Activated CD8-positive, alpha-beta memory T cell treated with anti-CD3 and anti-CD28 coated beads for 48 hours (primary cell): ENCODE measurements at places on chromosomes 12 and 14.
A peak's percentile ranks its signal among the peaks of the same experiment; 100 is the strongest.

DNA sequence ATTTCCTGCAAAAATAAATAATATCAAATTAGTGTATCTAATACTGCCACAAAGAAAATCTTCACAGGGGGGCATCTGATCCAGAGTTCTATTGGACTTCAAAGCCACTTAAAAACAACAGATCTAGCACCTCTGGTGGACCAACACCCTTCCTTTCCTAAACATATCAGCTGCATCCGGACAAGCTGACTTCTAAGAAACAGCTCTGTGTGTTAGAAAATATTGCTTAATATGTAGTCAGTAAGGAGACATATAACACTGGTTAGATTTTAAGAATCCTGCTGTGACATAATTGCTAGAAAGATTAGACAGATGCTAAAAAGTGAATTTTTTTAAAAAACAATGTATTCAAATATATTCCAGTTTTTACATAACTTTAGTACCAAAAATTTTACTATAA is 61.1 kb upstream of the PTPRB start:
- DNase-seq = no peak

DNA sequence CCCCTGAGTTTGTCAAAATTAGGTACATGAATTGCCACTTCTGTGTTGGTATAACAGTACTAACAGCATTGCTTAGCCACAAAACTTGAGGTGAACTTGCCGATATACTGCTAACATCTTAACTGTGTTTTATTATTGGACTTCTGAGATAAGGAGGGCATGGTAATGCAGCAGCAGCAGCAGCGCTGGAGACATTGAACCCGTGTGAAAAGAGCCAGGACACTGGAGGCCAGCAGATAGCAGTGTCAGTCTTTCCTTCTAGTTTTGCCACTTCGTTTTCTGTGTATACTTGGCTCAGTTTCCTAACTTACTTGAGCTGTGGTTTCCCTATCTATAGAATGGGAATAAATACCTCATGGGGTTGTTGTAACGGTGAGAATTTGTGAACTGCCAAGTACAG is 82.7 kb downstream of the KTN1 start:
- DNase-seq = no peak

DNA sequence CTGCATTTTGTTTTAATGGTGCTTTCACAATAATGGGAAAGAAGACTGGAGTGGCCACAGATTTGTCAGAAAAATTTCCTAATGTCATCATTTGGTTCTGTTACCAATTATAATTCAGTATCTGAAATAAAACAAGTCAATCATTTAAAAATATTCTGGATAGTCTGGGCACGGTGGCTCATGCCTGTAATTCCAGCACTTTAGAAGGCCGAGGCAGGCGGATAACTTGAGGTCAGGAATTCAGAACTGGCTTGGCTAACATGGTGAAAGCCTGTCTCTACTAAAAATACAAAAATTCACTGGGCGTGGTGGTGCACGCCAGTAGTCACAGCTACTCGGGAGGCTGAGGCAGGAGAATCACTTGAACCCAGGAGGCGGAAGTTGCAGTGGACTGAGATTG is 4.0 kb upstream of the LIMA1 start:
- DNase-seq = no peak

DNA sequence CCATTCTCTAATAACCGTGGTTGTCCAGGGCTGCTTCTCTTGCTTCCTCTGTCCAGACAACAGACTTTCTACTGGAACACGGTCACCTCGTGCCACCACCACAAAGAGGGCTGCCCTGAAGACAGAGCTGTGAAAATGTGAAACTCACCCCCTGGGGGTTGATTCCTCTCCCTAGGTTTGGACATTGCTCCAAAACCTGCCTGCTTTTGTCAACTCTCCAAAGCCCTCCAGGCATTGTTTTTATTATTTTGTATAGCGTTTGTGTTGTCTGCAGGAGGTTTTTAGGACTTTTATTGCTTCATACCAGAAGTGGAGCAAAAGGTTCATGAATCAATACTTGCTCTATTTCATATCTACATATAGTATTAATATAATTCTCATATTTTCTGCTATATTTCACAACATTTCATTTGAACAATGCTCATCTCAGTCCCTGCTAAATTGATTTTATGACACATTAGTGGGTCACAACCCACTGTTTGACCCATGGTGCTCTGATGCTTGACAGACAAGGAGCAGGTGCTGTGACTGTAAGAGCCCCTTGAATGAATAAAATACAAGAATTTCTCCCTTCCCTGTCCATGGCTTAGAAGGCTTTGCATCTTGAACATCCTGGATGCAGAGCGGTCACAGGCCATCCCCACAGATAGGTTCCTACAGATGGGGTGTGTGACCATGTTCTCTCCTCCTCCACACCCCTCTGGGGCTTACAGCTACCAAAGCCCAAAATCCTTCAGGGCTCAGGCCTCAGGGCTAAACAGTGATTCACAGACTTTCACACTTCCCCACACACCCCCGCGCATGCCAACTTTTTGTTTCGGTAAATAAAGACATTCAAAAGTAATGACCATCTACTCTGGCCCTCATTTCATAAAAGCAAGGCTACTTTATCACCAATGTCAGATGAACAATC is 20.6 kb upstream of the EML1 start:
- no peak for DNase-seq

GRCh38 chr14:22597771-22598098 is 365 bp upstream of the ABHD4 start:
- DNase-seq = no peak

GRCh38 chr12:24972078-24972477 is 23.2 kb upstream of the BCAT1 start:
- DNase-seq = no peak

- no peak for DNase-seq
Measured at GRCh38 chr12:53935383-53936341, 3.0 kb upstream of the HOXC13 start.

GRCh38 chr14:91419451-91419850 is 1.8 kb upstream of the CCDC88C start:
- no peak for DNase-seq

DNA sequence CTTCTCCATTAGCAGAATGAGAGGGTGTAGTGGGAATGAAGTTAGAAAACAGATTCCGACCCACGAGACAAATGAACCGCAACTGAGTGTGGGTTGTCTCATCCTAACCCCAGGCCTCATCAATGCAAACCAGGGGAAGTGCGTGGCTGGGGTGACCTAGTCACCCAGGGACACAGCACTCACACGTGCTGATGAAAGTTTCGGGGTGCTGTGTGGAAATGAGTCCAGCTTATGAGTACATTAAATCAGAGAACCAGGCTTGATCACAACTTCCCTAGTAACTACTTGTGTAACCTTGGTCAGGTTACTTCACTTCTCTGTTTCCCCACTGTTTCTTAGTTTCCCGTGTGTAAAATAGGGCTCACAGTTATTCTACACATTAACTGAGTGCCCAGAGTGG is 95.4 kb upstream of the CDKN3 start:
- DNase-seq = no peak

DNA sequence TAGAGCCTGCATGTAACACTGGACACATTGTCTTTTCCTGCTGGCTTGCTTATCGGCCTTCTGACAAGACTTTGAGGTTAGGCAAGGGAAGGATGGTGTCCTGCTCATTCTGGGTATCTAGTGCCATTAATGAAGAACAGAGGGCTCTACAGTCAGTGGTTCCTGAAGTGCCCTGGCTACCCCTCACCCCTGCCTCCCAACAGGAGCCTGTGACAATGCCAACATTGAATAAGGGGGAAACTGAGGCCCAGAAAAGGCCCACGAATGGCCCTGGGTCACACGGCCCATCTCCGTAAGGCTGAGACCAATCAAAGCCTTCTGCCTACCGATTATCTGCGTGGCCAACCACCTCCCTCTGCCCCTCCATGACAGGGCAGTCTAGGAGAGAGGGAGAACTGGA is 2.1 kb downstream of the IFI27L2 start:
- DNase-seq = no peak

DNA sequence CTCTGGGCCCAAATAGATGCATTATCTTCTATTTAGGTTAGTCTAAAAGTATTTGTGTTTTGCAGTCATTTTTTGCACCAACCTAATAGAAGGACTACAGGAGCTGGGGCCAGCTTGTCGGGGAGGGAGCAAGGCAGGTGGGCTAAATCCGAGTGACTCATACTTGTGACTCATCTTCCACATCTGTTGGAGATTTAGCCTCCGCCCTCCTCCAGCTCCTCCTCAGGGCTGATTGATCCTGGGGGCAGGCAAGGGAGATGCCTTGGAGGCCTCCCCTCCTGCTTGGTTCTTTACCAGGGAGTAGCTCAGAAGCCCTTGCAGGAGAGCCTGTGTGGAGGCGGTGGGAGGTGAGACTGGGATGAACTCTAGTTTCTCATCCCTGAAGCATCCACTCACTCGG is 27.9 kb downstream of the RHOF start:
- DNase-seq = no peak

- no peak for DNase-seq
Measured at GRCh38 chr12:15152868-15153267, 68.3 kb downstream of the RERG start.

GRCh38 chr12:107978201-107978600 is 150.9 kb upstream of the WSCD2 start:
- no peak for DNase-seq

DNA sequence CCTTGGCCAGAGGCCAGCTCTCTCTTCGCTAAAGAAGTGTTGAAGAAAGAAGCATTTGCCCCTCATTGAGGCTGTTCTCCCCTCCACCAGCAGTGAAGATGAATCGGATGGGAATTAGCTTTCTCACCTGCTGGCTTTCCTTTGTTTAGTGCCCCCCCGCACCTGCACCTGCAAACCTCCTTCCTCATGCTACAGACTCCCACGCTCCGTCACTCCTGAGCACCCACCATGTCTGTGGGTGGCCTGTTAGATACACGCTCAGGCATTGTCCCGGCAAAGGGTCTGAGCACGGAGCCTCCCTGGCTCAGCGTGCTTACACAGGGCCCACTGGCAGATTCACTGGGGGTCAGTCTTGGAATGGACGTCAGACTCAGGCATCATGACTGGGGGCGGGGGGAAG is 121.6 kb downstream of the GLT1D1 start:
- DNase-seq = no peak

GRCh38 chr12:39502726-39503125 is 59.8 kb upstream of the KIF21A start:
- DNase-seq = no peak

GRCh38 chr12:125184213-125184967 is 119.2 kb downstream of the AACS start:
- no peak for DNase-seq

DNA sequence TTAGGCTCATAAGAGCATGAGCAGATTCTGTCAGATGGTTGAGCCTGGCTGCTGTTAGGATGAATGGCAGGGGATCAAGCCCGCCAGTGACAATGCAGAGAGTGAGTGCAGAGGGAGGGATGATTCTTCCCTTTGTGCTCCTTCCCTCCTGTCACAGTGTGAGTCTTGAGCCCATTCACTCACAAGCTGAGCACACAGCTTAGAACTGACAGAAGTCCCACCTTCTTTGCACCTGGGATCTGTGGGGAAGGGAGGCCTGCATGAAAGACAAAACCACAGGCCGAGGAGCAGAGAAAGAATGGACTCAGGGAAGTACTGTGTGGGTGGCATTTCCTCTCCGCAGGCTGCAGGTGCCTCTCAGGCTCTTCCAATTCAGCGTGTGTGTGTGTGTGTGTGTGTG is 160.6 kb downstream of the KCNA5 start:
- no peak for DNase-seq

DNA sequence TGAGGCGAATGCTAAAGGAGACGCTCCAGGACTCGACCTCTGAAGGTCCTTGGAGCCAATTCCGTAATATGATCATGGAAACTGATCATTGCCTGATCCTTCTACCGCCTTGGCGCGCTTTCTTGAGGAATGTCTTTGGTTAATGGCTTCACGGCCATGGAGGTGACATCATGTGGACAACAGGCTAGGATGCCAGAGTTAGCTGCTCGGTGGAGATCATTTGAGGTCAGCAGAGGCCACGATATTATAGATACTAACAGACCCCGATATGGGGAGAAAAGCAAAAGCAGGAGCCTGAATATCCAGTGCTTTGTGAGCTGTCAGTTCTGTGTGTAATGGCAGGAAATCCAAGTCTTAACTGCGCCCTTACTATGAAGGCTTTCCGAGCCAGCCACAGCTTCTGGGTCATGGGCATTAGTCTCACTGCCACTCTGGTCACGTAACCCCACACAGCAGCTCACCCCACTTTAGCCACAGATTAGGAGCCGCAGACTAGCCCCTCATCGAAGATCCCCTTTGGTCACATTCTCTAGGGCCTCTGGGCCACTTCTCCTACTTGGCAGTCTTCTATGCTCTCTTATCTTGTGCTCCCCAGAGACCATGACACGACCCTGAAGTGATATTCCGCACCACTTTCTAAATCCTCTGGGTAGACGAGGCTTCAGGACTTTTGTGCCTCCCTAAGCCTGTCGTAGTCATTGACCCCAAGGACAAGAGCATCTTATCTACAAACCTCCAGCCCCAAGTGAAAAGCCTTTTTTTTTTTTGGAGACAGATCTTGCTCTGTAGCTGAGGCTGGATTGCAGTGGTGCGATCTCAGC is 724 bp upstream of the CS start:
- no peak for DNase-seq

- DNase-seq = no peak
Measured at GRCh38 chr14:23939607-23940326, 13.8 kb upstream of the DHRS4 start.

GRCh38 chr12:52006726-52007157 is at the start of gene TAMALIN:
Gene TAMALIN, plus strand, starts transcription at chr12:52006946. Its CDS starts 74 bp downstream, at chr12:52007020.
- DNase-seq = peak; percentile 53

GRCh38 chr14:98498019-98498885 is 773.7 kb downstream of the BCL11B start:
- DNase-seq = no peak

GRCh38 chr14:91940209-91940608 is 7.3 kb downstream of the FBLN5 start:
- DNase-seq = no peak

GRCh38 chr14:96126783-96127271 is 77.8 kb upstream of the BDKRB2 start:
- no peak for DNase-seq

DNA sequence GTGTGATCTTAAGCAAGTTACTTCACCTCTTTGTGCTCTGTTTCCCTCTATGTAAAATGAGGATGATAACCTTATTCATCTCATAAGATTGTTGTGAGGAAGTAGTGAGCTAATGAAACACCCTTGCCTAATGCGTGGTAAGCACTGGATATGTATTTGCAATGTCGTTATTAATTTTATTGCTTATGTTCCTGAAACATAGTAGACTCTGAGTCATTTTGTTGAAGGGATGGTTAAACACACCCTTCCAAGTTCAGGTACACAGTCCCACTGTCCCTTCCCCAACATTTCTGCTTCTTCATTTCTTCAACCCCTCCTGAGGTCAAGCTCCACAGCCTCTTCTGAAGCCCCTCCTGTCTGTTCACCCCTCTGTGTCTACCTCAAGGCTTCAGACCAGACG is 40.2 kb upstream of the FAM222A start:
- DNase-seq = no peak

GRCh38 chr12:92827836-92828431 is 101.2 kb downstream of the EEA1 start:
- no peak for DNase-seq

GRCh38 chr14:51789114-51789513 is 71.3 kb upstream of the GNG2 start:
- DNase-seq = no peak
